ENCODE measurements at places on chromosomes 7 and 10.

DNA sequence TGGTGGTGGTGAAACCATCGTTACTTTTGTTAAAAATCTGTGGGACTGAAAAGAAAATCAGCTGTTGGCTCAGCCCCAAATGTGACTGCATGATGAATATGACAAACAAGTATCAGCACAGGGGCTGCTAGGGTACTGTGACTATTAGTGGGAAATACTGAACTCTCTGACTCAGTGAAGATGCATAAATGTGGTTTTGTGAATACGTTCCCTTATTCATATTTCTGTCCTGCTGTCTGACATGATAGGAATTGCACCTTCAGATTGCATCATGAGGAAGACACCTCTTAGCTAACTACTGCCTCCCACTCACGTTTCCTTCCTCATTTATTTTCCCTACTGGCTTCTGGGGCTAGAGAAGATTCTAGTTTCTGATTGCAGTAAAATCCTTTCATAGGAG lies 1.4 kb downstream of the CLEC5A start:
- no peak for DNase-seq

GRCh38 chr7:79893991-79894390 lies 240.6 kb upstream of the GNAI1 start:
- DNase-seq: no peak

DNA sequence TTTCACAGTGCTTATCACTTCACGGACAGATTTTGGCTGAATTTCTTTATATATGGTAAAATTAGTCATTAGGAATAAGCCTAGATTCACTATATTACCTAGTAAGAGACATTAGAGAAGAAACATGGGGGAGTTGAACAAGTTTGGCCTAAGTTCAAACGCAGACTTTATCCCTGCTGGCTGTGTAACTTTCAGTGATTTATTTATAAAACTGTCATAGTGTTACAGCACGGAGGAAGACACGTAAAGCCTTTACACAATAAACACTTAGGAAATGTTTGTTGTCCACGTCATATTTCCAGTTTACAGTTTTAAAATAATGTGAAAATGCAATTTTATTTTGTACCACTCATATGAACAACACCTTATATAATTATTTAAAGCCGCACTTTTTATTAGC lies 661.5 kb downstream of the MAGI2 start:
- DNase-seq: no peak

GRCh38 chr10:14705548-14706230 lies 69.0 kb downstream of the FAM107B start:
- DNase-seq: no peak

- DNase-seq: no peak
Measured at GRCh38 chr10:3980660-3981059, 195.7 kb upstream of the KLF6 start.

DNA sequence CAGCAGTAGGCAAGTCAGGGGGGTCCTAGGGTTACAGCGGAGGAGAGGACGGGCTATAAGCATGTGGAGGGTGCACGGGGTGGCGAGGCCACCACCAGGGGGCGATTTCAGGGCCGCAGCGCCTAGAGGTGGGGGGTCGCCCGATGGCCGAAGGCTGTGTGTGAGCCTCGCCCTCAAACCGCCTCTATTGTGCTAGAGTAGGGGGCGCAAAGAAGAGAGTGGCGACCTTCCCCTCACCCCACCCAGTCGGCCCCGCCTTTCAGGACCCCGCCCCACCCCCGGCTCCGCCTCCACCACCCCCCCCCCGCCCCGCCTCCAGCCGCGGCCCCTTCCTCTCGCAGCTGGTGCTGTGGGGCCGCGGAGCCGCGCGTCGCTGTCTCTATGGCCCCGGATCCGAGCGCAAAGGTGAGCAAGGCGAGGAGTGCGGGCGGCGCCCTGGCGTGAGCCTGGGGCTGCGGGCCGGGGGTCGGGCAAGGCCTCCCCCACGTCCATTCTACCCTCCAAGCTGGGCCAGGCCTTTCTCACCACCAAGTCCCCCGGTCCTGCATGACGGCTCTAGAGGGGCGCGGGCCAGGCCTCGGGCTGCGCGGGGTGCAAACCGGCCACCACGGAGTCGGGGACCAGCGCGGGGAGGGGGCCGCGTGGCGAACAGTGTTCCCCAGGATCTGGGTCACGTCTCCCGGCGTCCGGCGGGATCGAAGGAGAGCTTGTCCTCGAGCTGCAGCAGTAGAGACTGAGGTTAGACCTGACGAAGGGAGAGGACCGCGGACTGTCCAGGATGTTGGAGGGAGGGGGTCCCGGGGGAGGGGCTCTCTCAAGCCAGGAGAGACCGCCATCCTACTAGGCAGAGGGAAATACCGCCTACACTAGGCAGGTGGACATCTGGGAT lies at the start of gene SEMA4G:
TSS of gene SEMA4G (plus strand) at position 318 of the 889 bp plus-strand sequence. CDS start 3,409 bp downstream, outside the sequence.
- DNase-seq: no peak

- DNase-seq: no peak
Measured at GRCh38 chr10:14020037-14020664, 310.6 kb downstream of the FRMD4A start.

- no peak for DNase-seq
Measured at GRCh38 chr10:116952729-116953128, 52.3 kb downstream of the SHTN1 start.

DNA sequence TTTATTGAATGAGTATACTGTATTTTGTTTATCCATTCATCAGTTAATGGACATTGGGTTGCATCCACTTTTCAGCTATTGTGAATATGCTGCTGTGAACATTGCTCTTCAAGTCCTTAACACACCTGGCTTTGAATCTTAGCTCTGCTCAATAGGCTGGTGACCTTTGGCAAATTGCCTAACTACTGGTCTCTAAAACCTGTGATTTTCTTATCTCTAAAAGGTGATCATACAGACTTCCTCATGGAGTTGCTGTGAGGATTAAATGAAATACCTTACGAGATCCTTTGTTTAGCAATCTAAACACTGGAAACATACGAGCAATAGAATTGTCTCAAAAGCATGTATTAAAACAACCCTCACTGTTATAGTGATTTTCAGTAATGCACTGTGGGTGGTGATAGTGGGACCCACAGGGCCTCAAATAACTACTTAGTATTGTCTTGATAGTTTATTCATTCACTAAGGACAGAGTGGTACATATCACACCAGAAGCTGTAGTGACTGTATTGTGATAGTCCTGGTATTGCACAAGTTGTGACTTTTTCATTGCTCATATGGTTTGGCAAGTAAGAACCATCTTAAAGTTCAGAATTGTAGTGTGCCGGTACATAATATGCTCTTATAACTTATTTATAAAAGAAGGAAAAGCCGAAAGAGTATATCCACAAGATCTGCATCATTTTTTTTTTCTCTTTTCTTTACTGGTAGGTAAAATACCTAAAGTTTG lies 257.6 kb downstream of the EXOC4 start:
- DNase-seq: no peak

DNA sequence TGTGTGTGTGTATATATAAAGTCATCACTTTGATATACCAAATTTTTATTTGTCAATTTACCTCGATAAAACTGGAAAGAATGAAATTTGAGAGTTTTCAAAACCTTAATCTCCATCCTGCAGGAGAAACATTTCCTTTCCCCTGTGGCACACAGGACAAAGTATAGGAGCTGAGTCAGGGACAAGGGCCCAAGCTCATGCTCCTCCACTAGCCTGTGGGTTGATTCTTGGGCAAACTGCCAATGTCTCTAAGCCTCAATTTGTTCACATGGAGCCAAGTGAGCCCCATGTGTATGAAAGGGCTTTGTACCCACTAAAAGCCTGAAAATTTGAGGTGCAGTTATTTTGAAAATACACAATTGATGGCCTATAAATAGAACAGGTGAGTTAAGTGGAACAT lies 60.3 kb upstream of the IL6 start:
- DNase-seq: no peak

DNA sequence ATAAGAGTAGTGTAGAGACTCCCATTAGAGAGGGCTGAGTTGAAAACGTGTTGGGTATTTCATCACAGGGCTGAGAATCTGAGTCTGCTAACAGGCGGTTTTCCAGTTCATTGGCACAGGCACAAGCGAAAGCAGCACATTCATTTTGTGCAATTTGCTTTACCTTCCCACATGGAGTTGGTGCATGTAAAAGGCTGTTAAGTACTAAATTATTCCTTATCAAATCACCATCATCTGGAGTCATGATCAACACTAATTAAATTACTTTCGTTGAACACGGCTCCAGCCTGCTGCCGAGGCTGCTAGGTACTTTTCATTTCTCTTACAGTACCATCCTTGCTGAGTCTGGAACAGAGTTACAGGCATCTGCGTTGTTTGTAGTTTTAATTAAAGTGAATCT lies 43.8 kb downstream of the ETV1 start:
- no peak for DNase-seq

- DNase-seq: no peak
Measured at GRCh38 chr10:130138479-130138866, 2.3 kb downstream of the GLRX3 start.

DNA sequence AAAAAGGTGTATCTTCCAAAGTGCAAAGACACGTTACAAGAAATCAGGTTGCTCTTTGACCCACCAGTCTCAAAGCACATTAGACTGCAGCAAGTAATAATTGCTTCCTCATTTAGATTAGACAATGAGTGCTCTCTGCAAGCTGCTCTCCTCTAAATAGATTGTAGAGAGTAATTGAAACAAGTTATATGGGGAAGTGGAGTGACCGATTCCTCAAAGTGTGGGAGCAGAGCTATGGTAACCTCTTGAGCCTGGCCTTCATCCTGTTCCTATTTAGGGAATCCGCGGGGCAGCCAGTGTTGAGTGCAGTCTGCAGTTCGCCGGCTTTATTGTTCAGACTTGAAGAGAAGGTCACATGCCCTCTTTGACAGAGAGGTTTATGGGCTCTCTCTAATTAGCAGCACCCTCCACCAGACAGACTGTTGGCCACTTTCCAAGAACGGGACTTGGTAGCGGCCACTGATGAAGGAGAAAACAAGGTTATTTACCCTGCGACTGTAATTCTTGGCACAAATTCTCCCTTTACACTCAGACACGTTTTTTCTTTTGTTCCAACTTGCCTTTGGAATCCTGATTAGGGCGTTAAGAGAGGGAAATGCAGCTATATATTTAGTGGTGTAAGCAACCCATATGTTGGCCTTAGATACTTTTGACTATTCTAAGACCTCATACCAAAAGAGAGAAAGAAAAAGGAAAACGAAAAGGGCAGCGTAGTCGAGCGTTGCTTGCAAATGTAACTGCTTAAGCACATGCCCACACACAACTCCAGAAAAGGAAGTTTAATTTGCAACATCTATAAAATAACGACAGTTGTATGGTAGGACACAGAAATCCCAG lies 107.5 kb downstream of the REEP3 start:
- DNase-seq: no peak

GRCh38 chr10:123995082-123995460 lies 98.3 kb downstream of the CHST15 start:
- no peak for DNase-seq

DNA sequence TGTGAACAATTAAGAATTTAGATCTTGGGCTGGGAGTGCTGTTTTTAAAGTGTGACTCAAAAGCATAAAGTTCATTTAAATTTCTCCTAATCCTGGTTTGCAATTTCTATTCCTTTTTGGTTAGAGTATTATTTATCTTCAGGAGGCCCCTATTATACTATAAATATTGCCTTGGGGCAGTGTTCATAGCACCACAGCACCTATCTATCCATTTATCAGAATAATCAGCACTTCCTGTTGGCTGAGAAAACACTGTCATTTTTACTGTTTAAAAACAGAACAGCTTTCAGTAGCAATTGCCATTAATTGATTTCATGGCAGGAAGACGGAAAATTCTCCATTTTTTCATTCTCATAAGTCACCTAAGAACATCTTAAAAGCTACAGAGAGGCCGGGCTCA lies 111.4 kb downstream of the KIAA1217 start:
- no peak for DNase-seq

GRCh38 chr10:13791483-13791882 lies 204.7 kb downstream of the PRPF18 start:
- no peak for DNase-seq

DNA sequence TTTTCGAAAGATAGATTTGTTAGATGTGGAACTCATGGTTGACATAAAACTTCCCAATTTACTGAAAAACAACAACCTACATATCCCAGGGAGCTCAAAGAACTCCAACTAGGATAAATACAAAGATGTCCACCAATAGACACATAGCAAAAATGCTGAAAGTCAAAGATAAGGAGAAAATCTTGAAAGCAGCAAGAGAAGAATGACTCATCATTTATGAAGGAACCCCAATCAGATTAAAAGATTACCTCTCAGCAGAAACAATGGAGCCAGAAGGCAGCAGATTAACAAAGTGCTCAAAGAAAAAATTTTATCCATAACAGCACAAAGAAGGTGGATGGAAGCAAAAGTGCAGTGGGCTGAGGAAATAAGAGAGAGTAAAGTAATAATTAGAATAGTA lies 908.6 kb downstream of the SORCS3 start:
- DNase-seq: no peak

- DNase-seq: no peak
Measured at GRCh38 chr10:24526085-24526649, 197.5 kb downstream of the ARHGAP21 start.

DNA sequence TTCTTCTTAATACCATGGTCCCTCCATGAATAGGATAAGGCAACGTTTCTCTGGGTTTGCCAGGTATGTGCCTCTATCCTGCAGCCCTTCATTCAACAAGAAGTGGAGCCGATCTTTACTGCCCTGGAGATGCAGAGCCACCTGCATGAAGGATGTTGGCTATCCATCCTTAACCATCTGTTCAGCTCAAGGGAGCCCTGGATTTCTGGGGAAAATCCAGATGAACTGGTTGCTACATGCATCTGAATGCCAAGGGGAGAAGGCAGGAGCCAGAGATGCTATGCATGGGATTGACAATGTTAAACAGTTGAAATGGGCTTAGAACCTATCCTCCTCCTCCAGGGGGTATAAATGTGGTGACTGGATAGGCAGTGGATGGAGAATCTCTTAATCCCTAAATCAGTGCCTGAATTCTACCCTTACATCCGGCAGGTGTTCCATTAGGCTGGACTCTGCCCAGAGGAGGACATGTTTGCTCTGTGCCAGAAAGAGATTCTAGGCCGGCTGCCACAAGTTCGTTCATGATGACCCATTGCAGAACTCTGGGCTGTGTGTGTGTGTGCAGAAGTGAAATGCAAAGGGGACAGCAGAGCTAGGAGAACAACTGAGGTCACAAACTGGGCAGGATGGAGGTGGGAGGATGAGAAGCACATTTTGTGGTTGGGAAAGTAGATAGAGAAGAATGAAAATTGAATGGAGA lies 15.6 kb downstream of the CPED1 start:
- DNase-seq: no peak

GRCh38 chr7:15845868-15846267 lies 159.4 kb upstream of the MEOX2 start:
- DNase-seq: no peak

DNA sequence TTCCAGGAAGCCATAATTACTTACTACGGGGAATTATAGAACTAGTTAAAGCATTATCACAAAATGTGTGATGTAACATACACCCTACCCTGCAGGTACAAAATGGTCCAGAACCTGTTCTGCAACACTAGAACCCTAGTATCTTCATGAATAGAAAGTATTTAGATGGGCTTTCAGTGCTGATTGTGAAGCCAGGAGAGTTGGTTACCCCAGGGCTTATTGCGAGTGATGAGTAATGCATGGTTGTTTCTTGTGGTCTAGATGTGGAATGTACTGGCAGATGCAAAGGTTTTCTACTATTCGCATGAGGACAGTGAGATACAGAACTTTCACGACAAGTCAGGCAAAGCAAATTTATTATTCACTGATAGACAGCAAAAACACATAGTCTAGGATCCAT lies 33.6 kb upstream of the AGR3 start:
- DNase-seq: no peak
